ENCODE measurements at places on chromosomes 3 and 15. TPM values are rescaled to one million over a fixed set of nuclear protein-coding genes. Genes with fewer than 3 reads are reported as not detected.

PAK6 gene
- not detected for total RNA-seq

GRAMD1C gene
- total RNA-seq, result 5.0 TPM

SYNPR gene
- total RNA-seq, result not detected

PRKCI gene
- total RNA-seq, result 84.2 TPM

DNA sequence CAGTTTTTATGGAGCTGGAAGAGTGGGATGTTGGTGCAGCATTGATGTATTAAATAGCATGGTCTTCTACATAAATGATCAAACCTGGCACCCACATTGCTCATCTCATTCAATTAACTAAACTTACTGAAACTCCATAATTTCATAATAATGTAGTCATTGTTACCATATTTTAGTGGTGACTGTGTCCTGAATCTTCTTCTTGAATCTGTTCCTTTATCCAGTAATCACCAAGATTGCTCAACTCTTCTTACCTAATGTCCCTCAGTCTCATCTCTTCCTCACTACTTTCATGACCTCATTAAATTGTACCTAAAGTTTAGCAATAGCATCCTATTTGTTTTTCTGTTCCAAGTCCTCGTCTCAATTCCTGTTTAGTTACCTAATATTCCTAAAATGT, 69.8 kb downstream of the FGF7 start:
- peak; percentile 90 for DNase-seq

DNA sequence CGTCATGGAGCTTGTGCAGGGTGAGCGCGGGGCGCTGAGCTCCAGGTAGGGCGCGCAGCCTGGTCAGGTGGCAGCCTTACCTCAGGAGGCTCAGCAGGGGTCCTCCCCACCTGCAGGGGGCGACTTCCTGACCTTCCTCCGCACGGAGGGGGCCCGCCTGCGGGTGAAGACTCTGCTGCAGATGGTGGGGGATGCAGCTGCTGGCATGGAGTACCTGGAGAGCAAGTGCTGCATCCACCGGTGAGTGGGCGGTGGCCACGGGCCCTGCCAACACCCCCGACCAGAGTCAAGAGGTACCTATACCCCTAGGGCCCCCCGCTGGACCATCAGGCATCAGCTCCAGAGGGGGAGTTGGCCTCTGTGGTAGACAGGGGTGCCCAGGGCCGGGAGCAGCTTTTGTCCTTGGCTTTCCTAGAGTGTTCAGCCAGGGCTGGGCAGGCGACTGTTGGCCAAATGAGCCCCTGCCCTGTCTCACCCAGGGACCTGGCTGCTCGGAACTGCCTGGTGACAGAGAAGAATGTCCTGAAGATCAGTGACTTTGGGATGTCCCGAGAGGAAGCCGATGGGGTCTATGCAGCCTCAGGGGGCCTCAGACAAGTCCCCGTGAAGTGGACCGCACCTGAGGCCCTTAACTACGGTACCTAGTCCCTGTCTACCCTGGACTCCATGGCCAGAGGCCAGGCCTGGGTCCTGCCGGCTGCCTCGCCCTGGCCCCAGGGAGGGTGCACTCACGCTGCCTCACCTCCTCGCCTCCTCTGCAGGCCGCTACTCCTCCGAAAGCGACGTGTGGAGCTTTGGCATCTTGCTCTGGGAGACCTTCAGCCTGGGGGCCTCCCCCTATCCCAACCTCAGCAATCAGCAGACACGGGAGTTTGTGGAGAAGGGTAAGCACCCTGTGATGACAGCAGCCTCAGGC, 9.1 kb downstream of the FES start:
- no peak for DNase-seq

GRCh38 chr3:39189959-39190269, 2.5 kb downstream of the XIRP1 start:
- DNase-seq, result peak; percentile 64

GRCh38 chr15:57470543-57470942, 94.2 kb downstream of the CGNL1 start:
- DNase-seq, result no peak

GRCh38 chr15:38620098-38620497, 55.5 kb upstream of the RASGRP1 start:
- DNase-seq, result no peak

- no peak for DNase-seq
These were observed 48.6 kb downstream of the SHOX2 start for GRCh38 chr3:158057666-158058065.

Data from IMR-90 (cell line).